Testis (tissue), 5 donors: ENCODE measurements at places on chromosomes 2 and 18.
A peak's percentile ranks its signal among the peaks of the same experiment; 100 is the strongest.

GRCh38 chr2:29262681-29263260, 147.6 kb downstream of the CLIP4 start:
- H3K27me3 ChIP-seq: no peaks in the 10 kb centered on the region
- no peaks in the 10 kb centered on the region for H3K36me3 ChIP-seq
- no peaks in the 10 kb centered on the region for H3K4me1 ChIP-seq
- no peak overlapping the region for H3K27ac ChIP-seq
- H3K4me3 ChIP-seq: no peak overlapping the region

GRCh38 chr2:23615216-23616020, 230.4 kb downstream of the KLHL29 start:
- H3K27me3 ChIP-seq: no peaks in the 10 kb centered on the region
- H3K36me3 ChIP-seq: no peaks in the 10 kb centered on the region
- DNase-seq: no peak
- H3K27ac ChIP-seq: no peak overlapping the region

DNA sequence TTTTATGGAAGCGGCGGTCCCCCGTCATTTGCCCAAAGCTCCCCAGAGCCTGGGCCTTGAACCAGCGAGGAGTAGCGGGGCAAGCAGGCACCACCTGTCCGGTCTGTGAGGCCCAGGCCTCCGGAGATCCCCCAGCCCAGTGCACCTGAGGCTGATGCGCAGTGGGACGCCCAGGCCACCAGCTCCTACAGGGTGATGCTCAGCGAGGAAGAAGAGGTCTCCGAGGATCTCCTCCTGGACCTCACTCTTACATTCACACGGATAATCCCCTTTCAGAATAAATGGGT, 220.2 kb downstream of the NDUFA10 start:
- H3K27me3 ChIP-seq: no peaks in the 10 kb centered on the region
- H3K4me3 ChIP-seq: no peak overlapping the region

- no peak for DNase-seq
- H3K36me3 ChIP-seq: no peaks in the 10 kb centered on the region
- no peaks in the 10 kb centered on the region for H3K27me3 ChIP-seq
- no peak overlapping the region for H3K4me3 ChIP-seq
Observed at GRCh38 chr2:200765139-200765951, 46.4 kb upstream of the BZW1 start.

DNA sequence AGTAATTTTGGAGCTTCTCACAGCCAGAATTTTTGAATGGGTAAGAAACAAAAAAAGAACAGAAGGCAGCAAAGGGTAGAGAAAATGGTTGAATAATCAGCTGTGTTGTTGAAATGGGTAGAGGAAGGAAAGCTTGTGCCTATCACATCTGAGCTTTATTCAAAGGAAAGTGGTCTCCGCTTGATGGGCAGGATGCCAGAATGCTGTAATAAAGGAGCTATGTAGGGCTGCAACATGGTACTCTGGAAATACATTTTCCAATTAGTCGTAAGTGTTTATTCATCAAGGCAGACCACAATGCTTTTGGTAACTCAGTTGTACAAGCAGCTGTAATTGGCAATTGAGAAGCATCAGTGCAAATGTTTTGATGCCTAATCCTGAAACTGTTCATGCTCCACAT, 196.9 kb downstream of the ICOS start:
- no peaks in the 10 kb centered on the region for H3K36me3 ChIP-seq
- H3K27me3 ChIP-seq: no peaks in the 10 kb centered on the region
- H3K4me3 ChIP-seq: no peak overlapping the region
- DNase-seq: no peak
- H3K27ac ChIP-seq: no peak overlapping the region

GRCh38 chr2:96324721-96325040, 436 bp upstream of the ITPRIPL1 start:
- no peaks in the 10 kb centered on the region for H3K27me3 ChIP-seq
- no peaks in the 10 kb centered on the region for H3K36me3 ChIP-seq
- peak overlapping the region; percentile 51 for H3K4me3 ChIP-seq
- H3K4me1 ChIP-seq: peaks cover 16% of the 10 kb centered on the region

DNA sequence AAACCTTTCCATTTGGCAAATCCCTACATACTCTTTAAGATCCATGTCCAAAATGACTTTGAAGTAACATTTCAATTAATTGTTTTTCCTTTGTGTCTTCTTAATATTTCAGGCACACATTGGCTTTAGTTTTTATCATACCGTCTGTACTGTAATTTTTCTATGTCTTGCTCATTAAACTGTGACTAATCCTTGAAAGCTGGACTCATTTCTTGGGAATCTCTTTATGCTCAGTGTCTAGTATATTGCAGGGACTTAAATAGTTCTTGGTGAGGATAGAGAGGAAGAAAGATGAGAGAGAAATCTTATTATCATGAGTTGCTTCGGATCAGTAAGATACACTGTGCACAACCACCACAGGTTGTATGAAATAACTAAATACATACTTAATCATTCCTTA, 448.3 kb upstream of the ST6GAL2 start:
- H3K36me3 ChIP-seq: no peaks in the 10 kb centered on the region
- no peak overlapping the region for H3K4me3 ChIP-seq
- H3K4me1 ChIP-seq: peaks cover 8% of the 10 kb centered on the region
- no peak for DNase-seq
- no peaks in the 10 kb centered on the region for H3K27me3 ChIP-seq
- no peak overlapping the region for H3K27ac ChIP-seq

DNA sequence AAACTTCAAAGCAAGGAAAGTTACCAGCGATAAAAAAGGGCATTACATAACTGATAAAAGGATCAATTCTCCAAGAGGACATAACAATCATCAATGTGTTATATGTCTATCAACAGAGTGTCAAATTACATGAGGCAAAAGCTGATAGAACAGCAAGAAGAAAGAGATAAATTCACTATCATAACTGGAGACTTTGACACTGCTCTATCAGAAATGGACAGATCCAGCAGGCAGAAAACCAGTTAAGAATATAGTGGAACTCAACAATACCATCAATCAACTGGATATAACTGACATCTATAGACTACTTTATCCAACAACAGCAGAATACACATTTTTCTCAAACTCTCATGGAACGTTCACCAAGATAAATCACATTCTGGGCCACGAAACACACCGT, 65.0 kb downstream of the ROCK2 start:
- no peaks in the 10 kb centered on the region for H3K27me3 ChIP-seq
- no peak for DNase-seq
- H3K36me3 ChIP-seq: no peaks in the 10 kb centered on the region
- H3K4me1 ChIP-seq: no peaks in the 10 kb centered on the region
- H3K4me3 ChIP-seq: no peak overlapping the region

GRCh38 chr18:9196568-9196967, 60.0 kb downstream of the ANKRD12 start:
- no peaks in the 10 kb centered on the region for H3K27me3 ChIP-seq
- no peak overlapping the region for H3K4me3 ChIP-seq
- peaks cover 5% of the 10 kb centered on the region for H3K4me1 ChIP-seq
- no peak for DNase-seq
- H3K36me3 ChIP-seq: no peaks in the 10 kb centered on the region
- H3K27ac ChIP-seq: no peak overlapping the region

DNA sequence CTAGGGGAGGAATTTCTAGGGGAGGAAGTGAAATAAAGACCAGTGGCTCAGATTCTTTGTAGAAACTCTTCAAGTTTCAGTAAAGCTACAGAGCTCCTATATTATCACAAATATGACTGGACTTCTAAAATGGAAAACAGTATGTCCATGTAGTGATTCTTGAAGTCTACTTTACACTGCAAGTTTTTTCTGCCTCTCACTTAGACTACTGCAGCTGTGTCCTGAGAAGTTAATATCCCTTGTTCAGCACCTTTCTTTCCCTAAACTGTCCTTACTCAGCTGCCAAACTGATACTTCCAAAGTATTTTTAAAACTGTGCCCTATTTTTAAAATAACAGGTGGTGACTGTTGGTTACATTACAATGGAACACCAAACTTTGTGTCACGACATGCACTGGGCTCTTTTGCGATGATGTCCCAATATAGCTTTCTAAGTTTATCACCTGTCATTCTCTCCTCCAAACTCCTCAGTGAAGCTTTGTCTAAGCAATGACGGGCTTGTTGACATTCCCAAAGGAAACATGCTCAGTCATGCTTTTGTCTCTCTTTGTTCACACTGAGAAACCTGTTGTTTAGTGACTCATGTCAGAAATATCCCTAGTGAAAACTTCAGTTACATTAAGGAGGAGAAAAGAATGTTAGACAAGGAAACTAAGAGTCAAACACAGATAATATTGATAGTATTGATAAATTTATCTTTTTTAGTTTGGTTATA, 341.1 kb downstream of the ARL6IP6 start:
- DNase-seq: no peak
- H3K27ac ChIP-seq: no peak overlapping the region
- no peak overlapping the region for H3K4me3 ChIP-seq
- no peaks in the 10 kb centered on the region for H3K27me3 ChIP-seq

DNA sequence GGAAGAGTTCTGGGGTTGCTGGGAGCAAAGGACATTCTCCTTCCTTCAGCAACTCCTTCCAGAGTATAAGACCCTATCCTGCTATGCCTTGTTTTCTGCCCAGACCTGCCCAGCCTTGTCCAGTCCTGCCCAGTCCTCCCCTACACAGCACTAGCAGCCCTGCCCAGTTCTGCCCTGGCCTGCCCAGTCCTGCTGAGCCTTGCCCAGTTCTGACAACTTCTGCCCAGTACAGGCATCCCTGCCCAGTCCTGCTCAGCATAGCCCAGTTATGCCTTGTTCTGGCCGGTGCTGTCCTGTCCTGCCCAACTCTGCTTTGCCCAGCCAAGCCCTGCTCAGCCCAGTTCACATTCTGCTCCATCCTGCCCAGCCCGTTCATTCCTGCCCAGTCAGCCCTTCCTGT, 44.9 kb upstream of the ALK start:
- H3K4me1 ChIP-seq: no peaks in the 10 kb centered on the region
- H3K4me3 ChIP-seq: no peak overlapping the region
- H3K36me3 ChIP-seq: no peaks in the 10 kb centered on the region
- no peak overlapping the region for H3K27ac ChIP-seq

DNA sequence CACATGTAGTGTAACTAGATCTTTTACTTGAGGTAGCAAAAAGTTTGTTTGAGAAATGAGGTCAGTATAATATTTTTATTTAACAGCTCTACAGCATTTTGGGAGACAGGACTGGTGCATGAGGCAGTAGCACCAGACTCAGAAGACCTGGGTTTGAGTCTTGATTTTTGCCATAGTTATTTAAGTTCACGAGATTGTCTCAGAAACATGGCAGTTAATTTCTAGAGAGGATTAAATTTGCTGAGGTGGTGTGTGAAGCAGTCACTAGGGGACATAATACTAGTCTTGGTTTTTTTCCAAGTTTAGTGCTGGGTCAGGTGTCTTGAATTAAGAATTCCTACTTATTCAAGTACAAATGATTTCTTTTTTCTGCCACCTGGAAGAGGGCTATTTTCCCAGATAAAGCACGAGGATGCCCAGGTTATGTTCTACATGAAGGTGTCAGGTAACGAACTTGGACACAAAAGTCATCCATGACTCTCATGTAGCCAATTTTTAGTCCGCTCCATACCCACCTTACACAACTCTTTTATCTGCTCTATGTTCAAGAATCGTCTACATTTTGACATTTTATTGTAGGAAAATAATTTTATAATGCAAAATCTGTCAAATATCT, 1.4 kb downstream of the MARCHF7 start:
- no peaks in the 10 kb centered on the region for H3K27me3 ChIP-seq
- peak overlapping the region; percentile 98 for H3K27ac ChIP-seq
- H3K36me3 ChIP-seq: no peaks in the 10 kb centered on the region
- peaks cover 22% of the 10 kb centered on the region for H3K4me1 ChIP-seq
- peak overlapping the region; percentile 95 for H3K4me3 ChIP-seq

GRCh38 chr2:193382583-193382982, 1187.8 kb upstream of the TMEFF2 start:
- no peaks in the 10 kb centered on the region for H3K27me3 ChIP-seq
- no peak for DNase-seq
- H3K4me3 ChIP-seq: no peak overlapping the region
- H3K4me1 ChIP-seq: no peaks in the 10 kb centered on the region
- no peaks in the 10 kb centered on the region for H3K36me3 ChIP-seq

DNA sequence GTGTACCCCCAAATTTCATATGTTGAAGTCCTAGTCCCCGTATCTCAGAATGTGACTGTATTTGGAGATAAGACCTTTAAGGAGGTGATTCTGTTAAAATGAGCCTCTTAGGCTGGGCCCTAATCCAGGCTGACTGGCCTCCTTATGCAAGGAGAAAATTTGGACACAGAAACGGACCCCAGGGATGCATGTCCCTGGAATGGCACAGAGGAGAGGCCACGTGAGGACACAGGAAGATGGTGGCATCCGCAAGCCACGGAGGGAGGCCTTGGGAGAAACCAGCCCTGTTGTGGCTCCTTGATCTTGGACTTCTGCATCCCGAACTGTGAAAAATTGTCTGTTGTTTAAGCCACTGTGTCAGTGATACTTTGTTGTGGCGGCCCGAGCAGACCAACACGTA, 150.7 kb downstream of the COL4A4 start:
- H3K36me3 ChIP-seq: no peaks in the 10 kb centered on the region
- H3K27ac ChIP-seq: no peak overlapping the region
- no peaks in the 10 kb centered on the region for H3K27me3 ChIP-seq
- no peaks in the 10 kb centered on the region for H3K4me1 ChIP-seq
- no peak for DNase-seq

GRCh38 chr2:27652790-27653189, 10.6 kb downstream of the SUPT7L start:
- no peaks in the 10 kb centered on the region for H3K36me3 ChIP-seq
- no peak for DNase-seq
- no peak overlapping the region for H3K27ac ChIP-seq
- no peaks in the 10 kb centered on the region for H3K27me3 ChIP-seq

DNA sequence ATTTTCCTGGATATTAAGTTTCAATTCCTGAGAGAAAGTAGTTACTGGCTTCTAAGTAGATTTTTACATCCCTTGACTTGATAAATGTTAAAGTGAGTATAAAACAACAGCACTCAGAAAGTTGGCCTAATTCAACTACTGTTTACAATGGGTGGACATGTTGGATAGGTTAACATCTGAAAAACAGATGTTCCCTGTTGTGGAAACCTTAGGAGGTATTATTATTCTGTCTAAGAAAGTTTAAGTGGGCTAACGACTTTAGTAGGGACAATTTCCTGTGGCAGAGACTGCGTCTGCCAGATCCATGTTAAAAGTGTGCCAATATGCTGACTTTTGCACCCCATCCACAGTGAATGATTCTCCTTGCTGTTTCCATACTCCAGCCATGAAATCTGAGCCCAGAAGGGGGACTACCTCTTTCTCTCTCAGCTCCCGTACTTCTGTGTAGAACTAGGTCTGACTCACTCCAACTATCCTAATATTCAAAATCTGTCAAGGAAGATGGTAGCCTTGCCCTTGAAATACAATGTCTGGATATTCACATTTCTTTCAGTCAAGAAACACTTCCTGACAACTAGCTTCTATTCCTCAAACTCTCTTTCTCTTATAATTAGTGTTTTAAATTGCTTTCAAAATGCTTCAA, 327.5 kb upstream of the HNRNPA3 start:
- no peaks in the 10 kb centered on the region for H3K27me3 ChIP-seq
- no peak overlapping the region for H3K4me3 ChIP-seq
- H3K4me1 ChIP-seq: no peaks in the 10 kb centered on the region
- no peak for DNase-seq
- no peak overlapping the region for H3K27ac ChIP-seq

DNA sequence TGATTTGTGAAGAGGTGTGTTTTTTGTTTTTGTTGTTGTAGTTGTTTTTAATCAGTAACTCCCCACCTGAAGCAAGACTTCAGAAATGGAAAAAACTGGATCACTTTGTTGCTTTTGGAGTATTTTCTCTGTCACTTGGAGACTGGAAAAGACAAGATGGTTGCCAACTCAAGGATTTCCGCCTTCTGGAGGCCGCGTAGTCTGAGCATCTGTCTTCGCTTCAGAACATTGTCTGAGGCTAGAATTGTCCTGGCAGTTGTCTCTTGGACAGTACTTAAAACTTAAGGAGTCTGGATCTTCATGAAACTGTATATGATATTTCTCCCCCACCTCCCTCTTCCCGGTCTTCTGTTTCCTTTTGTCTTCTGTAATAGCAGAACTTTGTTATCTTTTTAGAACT, 67.7 kb downstream of the ARHGAP28 start:
- no peaks in the 10 kb centered on the region for H3K36me3 ChIP-seq
- no peak overlapping the region for H3K27ac ChIP-seq
- no peak overlapping the region for H3K4me3 ChIP-seq
- no peak for DNase-seq
- no peaks in the 10 kb centered on the region for H3K27me3 ChIP-seq
